ENCODE measurements at places on chromosomes 4 and X.

DNA sequence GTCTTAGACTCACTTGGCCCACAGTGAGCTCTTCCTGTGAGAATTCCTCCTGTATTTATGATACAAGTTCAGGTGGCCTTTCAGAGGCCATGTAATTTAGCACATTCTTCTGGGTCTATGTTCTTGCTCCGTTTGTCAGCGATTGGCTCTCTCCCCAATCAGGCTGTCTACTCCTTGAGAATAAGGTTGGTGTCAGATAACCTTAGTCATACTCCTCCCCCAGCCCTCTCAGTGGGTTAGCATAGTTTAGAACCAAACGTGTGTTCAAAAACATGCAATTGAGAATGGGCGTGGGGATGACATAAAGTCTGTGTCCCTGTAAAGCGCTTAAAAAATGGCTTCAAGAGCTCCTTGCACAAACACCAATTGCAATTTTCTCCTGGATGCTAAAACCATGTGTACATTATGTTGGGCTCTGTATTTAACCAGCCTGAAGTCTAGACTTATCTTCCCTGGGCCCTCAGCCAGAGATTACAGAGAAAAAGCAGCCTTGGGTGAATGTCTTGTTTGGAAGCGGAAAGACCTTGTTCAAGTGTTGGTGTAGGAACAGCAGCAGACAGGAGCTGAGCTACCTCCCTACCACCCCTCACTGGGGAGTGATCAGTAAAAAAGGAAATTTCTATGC, 9.9 kb upstream of the CT47C1 start:
- no peak for DNase-seq

- DNase-seq = no peak
Measured at GRCh38 chrX:119374736-119375135, 24.4 kb upstream of the SLC25A43 start.

DNA sequence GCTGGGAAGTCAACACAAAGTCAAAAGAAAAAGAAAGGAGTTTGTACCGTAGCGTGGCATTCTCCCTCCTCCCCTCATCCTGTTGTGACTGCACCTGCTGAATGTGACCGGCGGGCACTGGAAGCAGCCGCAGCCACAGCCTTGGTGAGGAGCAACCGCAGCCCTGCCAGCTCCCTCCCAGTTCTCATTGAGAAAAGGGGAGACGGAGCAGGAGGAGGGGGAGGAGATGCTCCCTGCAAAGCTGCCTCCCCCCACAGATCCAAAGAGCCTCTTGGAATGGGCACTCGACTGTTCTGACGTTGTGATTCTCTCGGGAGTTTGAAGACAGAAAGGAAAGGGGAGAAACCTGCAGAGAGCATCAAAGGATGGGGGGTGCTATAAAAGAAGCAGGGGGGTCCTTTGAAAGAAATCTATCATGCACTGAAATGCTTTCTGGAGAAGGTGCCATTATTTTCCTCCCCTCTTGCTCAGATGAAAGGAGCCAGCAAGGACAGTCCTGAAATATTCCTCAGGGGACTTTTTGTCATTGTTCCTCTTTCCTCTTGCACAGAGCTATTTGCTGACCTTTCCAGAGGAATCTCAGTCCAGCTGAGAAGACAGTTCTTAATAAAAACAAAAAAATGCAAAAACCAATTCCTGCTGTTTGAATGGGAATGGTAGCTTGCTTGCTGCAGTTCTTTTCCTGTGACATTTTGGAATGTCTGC, 429.7 kb downstream of the MAPK10 start:
- DNase-seq = no peak

DNA sequence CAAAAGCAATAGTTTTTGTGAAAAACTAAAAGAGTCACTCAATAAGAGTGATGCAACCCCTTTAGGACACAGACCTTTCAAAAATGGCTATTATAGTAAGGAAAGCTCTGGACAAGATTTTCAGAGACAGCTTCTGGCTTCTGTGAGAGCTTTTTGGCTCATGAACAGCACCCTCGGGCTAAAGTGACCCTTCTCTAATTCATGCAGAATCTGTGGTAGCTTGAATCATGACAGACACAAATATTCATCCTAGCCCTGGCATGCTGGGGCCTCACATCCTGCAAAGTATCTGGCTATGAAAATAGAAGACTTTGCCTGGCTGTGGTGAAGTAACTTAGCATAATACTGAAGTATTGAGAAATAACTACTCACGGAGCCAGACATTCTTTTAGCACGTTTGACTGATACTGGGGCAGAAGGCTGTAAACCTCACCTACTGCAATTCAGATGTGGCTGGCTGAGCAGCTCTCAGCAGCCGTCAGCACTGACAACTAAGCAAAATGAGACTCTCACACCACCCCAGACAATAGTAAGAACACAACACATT, 327.3 kb downstream of the MAPK10 start:
- no peak for DNase-seq

- no peak for DNase-seq
Measured at GRCh38 chrX:54530357-54530900, 410 bp downstream of the GNL3L start.

DNA sequence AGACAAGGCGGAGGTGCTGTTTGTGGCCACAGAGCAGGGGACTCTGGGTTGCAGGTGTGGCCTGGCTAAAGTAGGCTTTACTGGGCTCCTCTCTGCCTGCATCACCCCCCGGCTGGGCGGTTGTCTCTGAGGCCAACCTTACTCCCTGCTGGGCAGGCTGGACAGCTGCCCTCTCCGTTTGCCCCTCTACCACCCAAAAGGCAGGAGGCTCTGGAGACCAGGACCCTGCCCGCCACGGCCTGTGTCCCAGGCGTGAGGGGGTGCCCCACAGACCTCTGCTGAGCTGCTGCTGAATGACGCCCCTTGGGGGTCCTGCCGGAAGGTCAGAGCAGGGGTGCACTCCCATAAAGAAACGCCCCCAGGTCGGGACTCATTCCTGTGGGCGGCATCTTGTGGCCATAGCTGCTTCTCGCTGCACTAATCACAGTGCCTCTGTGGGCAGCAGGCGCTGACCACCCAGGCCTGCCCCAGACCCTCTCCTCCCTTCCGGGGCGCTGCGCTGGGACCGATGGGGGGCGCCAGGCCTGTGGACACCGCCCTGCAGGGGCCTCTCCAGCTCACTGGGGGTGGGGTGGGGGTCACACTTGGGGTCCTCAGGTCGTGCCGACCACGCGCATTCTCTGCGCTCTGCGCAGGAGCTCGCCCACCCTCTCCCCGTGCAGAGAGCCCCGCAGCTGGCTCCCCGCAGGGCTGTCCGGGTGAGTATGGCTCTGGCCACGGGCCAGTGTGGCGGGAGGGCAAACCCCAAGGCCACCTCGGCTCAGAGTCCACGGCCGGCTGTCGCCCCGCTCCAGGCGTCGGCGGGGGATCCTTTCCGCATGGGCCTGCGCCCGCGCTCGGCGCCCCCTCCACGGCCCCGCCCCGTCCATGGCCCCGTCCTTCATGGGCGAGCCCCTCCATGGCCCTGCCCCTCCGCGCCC, 920 bp downstream of the HTT-AS start:
- no peak for DNase-seq

DNA sequence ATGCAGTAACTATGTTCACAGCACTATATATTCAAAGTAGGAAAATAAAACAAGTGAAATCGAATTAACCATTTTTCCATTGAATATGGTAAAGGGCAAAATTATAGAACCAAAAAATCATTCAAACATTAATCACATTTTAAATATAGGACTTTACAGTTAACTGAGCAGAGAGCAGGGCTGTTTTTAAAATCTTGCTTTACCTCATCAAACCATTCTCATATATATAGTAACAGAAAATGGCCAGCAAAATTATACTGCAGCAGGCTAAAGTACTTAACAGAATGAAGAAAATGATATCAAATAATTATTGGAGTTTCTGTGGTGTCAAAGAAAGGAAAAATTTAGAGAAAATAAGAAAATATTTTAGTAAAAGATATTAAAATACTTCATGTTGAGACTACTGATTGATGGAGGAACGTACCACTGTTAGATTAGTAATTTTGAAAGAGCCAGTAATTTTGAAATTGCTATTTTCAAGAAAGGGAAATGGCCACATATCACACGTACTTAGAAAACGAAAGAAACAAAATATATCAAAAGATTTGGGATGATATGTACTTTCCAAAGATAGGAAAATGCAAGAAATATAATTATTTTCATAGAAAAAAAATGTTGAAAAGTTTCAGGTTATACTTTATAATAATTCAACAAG, 813.7 kb downstream of the DMD start:
- DNase-seq = no peak

DNA sequence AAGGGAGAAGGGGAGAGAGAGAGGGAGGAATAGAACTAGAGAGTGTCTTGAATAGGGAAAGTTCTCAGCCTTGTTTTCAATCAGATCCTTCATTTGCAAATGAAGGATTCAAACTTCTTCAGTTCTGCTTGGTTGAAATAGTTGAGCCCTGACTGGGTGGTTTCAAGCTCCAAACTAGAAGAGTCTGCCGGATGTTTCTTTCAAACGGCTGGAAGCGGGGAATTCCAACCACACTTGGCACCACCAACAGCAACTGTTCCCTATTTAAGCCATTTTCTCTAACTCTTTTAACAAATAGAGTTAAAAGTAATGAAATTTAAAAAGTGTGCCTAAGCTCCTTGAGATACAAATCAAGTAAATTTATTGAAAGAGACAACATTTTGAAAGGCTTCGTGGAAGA, 67.5 kb upstream of the DDX60 start:
- no peak for DNase-seq

GRCh38 chrX:121569609-121570008, 522.2 kb downstream of the GLUD2 start:
- DNase-seq = no peak

DNA sequence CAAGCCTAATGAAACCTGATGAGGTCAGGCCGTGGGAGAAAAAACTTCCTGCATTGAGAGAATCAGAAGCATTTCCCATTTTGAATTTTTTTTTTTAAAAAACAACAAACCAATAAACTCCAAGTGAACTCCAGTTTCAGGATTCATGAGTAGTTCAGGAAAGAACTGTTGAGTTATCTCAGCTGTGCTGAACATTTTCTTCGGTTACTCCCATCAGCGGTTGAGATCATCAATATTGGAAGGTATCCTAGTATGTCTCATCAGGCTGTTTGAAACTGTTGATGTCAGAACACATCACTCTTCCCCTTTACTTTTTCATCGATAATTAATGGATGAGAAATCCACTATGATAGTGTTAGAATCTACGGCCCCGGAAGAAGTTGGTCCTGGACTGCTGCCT, 82.4 kb upstream of the ADGRG2 start:
- no peak for DNase-seq

- DNase-seq = no peak
Measured at GRCh38 chr4:167784826-167785225, 307.5 kb upstream of the ANXA10 start.

- no peak for DNase-seq
Measured at GRCh38 chr4:127995776-127996175, 30.6 kb downstream of the ABHD18 start.

DNA sequence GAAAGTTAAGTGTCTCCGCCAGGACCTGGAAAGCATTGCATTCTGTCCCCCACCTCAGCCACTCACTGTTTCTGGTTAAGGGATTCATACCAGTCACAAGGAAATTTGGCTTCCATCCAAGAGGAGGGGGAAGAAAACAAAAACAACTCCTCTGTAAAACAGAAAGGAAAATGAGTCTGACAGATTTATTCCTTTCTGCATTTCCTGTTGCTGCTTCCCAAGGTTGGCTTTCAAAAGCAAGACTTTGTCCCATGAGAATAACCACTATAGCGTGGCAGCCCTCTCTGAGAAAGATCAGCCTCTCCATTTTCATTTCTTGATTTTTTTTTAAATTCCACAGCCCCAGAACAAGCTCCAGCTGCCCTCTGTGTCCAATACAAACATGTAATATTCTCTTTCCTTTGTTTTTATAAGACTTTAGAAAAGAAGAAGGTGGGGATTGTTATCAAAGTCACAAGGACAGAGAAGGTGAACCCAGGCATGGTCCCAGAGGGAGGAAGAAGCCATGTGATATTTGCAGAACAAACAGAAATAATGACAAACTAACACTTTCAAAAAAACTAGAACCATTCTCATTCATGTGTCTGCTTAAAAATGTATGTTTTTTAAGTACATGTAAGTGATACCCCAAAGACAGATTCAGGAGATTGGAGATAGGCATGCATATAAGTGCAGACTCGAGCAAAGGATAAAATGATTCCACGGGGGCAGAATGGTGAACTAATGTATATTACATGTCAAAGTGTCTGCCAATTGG, 90.7 kb upstream of the DCLK2 start:
- no peak for DNase-seq

- no peak for DNase-seq
Measured at GRCh38 chrX:45001048-45001447, 128.1 kb downstream of the KDM6A start.

DNA sequence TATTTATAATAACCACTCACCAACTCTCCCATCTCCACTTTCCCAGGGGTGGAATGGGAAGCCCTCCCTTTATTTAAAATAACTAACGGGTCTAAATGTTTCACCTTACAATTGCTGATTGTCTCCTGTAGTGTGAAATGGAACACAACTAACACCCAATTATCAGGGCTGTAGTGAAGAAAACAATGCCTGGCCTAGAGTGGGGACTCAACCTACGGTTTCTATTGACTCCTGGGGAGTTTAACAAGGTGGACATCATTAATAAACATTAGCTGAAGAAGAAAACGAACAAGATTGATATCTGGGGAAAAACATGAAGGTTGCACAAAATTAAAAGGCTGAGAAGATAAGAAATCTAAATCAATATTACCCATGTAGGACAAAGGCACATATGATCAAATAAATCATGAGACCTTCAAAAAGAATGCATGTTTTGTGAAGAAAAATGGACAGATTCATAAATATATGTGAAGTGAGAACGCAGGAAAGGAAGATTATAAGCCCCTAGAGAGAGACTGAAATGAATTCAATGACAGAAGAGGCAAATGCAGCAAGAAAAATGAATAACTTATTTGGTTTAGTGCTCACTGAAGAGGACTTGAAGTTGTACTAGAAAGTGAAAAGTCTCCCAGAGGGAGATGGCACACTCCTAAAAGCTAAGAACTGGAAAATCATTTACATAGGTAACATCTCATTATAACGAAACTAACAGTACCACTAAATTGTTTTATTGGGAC, 593.0 kb upstream of the AADAT start:
- DNase-seq = no peak

DNA sequence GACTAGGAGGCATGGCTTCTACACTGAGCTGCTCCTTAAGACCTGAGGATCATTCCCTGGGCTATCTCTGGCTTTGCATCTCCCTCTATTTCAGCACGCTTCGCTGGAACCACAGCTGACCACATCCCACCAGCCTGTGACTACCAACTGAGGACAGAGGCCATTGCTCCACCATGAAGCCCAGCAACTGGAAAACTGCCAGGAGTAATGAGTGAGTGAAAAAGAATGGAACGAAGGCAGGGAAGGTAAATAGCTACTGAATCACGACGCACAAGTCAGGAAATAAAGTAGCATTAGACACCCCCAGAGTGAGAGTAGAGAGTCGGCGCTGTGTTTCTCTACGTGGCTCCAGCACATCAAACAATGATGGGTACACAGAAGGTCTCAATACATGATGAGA, 314.7 kb downstream of the LDB2 start:
- DNase-seq = no peak

- no peak for DNase-seq
Measured at GRCh38 chr4:129344058-129344457, 248.1 kb downstream of the C4orf33 start.

- no peak for DNase-seq
Measured at GRCh38 chr4:123497340-123497739, 100.7 kb downstream of the SPRY1 start.

- no peak for DNase-seq
Measured at GRCh38 chr4:53905941-53906377, 158.4 kb downstream of the CHIC2 start.

- DNase-seq = no peak
Measured at GRCh38 chrX:7244405-7244804, 96.5 kb upstream of the PUDP start.

All from stimulated activated CD8-positive, alpha-beta memory T cell treated with anti-CD3 and anti-CD28 coated beads, Interleukin-15, amount 100 ng/mL, for 24 hours (primary cell).